ENCODE measurements at places on chromosomes 13 and 19.

DNA sequence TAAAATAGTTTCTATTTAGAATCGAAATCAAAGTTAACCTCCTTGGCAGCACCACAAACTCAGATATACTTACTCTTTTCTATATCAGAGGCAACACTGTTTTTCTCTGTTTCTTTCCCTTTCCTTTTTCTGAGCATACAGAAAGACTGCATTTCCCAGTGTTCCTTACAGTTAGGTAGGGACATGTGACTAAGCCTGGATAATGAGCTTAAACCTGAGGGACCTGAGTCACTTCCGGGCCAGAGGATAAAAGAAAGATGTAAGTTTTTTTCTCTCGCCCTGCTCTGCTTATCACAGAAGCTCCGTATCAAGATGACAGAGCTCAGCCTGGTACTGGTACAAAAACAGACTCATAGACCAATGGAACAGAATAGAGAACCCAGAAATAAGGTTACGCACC is 531.9 kb downstream of the KLF12 start:
- H3K4me3 ChIP-seq = no peak overlapping the region
- no peak overlapping the region for H3K27ac ChIP-seq
- no peak for DNase-seq

GRCh38 chr13:99289271-99289670 is 17.9 kb downstream of the GPR183 start:
- H3K27me3 ChIP-seq = no peaks in the 10 kb centered on the region
- no peaks in the 10 kb centered on the region for H3K4me1 ChIP-seq
- H3K4me3 ChIP-seq = no peak overlapping the region

DNA sequence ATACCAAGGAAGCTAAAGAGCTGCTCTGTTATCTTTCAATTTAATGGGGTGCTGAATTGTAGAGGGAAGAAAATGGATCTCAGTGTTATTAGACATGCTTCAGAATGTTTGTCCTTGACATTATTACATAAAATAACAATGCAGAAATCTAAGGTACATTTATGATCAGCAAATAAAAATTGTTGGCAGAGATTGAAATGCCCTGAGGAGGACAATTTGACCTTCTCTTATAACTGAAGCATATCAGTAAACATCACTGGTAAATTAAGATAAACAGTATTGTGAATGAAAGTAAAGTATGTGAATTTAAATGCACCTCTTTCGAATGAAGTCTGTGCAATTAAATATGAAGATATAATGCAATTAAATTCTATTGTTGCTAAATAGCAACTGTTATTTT is 1362.1 kb upstream of the ATXN8OS start:
- DNase-seq = no peak
- H3K4me3 ChIP-seq = no peak overlapping the region
- no peaks in the 10 kb centered on the region for H3K36me3 ChIP-seq
- no peaks in the 10 kb centered on the region for H3K27me3 ChIP-seq
- H3K27ac ChIP-seq = peak overlapping the region; percentile 75
- peaks cover 4% of the 10 kb centered on the region for H3K4me1 ChIP-seq

DNA sequence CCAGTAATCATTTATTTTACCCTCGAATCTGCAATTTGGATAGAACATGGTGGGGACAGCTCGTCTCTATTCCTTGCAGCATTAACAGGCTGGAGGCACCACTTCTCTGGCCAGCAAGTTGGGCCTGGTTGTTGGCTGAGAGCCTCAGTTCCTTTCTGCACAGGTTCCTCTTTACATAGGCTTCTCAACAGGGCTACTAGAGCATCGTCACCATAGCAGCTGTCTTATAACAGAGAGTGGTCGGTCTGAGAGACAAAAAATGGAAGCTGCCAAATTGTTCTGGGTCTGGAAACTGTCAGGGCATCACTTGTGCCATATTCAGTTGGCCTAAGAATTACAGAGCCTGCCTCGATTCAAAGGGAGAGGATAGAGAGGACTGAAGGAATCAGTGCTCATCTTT is 86.7 kb downstream of the DNAJC15 start:
- H3K4me1 ChIP-seq = no peaks in the 10 kb centered on the region
- DNase-seq = no peak
- H3K36me3 ChIP-seq = no peaks in the 10 kb centered on the region
- no peak overlapping the region for H3K27ac ChIP-seq
- H3K27me3 ChIP-seq = no peaks in the 10 kb centered on the region
- no peak overlapping the region for H3K4me3 ChIP-seq

DNA sequence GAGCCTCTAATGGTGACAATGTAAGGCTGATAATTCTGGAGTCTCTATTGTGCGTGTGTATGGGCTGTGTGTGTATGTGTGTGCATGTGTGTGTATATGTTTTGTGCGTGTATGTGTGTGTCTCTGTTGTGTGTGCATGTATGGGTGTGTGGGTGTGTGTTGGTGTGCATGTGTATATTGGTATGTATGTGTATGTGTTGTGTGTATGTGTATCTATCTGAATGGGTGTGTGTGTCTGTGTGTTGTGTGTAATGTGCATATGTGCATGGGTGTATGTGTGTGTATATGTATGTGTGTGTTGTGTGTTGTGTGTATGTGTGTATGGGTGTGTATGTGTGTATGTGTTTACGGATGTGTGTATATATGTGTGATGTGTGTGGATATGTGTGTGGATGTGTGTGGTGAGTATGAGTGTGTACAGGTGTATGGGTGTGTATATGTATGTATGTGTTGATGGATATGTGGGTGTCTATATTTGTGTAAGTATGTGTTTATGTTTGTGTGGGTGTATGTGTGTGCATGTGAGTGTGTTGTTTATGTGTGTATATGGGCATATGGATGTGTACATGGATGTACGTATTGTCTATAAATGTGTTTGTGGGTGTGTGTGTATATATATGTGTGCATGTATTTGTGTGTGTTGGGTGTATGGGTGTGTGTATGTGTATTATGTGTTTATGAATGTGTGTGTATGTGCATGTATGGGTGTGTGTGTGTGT is 366.7 kb downstream of the UQCRFS1 start:
- no peaks in the 10 kb centered on the region for H3K36me3 ChIP-seq
- H3K4me3 ChIP-seq = no peak overlapping the region
- H3K27me3 ChIP-seq = no peaks in the 10 kb centered on the region
- H3K27ac ChIP-seq = no peak overlapping the region
- H3K4me1 ChIP-seq = no peaks in the 10 kb centered on the region

DNA sequence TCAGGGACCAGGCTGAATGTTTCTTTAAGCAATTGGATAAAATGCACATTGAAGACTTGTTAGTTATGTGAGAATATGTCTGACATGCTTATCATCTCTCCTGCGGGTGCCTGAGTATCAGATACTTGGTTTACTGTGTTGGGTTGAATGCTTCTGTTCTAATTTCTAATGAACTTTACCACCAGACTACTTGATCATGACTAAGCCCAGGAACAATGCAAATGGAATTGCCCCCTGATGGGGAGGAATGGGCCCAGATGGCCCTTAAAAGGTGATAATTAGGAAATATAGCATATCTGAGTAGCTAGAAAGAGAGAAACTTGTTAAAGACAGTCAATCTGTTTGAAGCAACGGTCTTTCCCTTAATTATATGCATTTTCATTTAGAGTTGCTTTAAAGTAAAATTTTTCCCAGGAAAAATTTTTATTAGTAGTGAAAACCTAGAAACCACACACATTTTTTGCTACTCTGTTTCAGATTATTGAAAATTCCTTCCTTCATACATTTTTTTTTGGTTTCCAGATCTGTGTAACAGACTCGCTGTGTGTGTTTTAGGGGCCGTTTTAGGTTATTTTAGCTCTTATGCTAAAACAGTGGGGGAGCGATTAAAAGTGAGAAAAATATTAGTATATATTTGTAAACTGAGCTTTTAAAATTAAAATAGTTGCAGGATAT is 186.6 kb downstream of the TM9SF2 start:
- no peaks in the 10 kb centered on the region for H3K27me3 ChIP-seq
- DNase-seq = no peak
- no peaks in the 10 kb centered on the region for H3K36me3 ChIP-seq

DNA sequence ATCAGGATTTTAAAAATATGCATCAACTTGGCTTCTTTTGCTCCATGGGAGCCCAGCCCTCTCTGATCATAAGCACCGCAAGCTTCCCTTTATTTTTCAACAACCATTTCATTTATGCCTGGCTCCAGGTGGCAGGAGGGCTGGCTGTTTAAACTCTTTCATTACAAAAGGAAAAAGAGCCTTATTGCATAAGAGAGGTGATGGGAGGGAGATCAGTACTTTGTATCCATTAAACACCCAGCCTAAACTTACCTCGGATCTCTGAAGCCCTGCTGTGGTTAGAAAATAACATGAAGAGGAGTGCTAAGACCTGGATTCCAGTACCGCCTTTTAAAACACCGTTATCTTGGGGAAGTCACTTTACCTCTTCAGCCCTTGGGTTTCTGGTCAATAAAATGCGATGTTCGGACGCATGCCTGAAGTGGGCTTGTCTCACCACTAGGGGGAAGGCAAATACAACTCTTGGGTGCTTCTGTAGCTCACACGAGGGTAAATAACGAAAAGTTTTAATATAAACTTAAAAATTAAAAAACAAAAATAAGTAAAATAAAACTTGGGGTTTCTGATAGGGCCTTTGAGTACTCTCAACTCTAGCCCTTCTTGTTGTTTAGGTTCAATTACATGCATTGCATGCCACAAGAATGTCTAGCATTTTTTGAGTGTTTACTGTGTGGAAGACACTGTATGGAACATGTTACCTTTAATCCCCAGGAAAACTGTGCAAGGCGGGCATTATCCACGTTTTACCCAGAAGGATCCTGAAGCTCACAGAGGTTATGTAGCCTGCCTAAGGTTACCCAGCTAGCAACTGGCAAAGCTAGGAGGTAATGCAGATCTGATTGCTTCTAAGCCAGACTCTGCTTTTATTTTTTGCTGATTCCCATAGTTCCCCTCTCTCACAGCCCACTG is 240.3 kb downstream of the LMO7 start:
- no peak overlapping the region for H3K27ac ChIP-seq
- no peaks in the 10 kb centered on the region for H3K36me3 ChIP-seq
- no peak overlapping the region for H3K4me3 ChIP-seq
- H3K27me3 ChIP-seq = no peaks in the 10 kb centered on the region

DNA sequence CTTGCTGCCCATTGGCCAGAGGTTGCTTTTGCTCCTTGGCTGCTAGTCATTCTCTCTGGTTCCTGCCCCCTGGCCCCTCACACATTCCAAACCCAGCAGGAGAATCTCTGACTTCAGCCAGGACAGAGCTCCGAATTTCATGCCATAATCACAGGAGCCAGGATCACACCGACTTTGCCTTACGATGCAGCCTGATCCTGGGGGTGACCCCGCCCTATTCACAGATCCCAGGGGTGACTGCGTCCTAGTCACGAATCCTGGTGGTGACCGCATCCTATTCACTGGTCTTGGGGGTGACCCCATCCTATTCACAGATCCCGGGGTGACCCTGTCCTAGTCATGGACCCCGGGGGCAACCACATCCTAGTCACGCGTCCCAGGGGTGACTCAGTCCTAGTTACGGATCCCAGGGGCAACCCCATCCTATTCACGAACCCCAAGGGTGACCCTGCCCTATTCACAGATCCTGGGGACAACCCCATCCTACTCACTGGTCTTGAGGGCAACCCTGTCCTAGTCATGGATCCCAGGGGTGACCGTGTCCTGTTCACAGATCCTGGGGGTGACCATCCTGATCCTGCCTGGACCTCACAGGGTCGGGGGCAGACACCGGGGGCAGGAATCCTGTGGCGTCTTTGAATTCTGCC is 7.4 kb upstream of the TEX29 start:
- no peaks in the 10 kb centered on the region for H3K36me3 ChIP-seq
- H3K27me3 ChIP-seq = no peaks in the 10 kb centered on the region
- no peaks in the 10 kb centered on the region for H3K4me1 ChIP-seq
- DNase-seq = no peak

DNA sequence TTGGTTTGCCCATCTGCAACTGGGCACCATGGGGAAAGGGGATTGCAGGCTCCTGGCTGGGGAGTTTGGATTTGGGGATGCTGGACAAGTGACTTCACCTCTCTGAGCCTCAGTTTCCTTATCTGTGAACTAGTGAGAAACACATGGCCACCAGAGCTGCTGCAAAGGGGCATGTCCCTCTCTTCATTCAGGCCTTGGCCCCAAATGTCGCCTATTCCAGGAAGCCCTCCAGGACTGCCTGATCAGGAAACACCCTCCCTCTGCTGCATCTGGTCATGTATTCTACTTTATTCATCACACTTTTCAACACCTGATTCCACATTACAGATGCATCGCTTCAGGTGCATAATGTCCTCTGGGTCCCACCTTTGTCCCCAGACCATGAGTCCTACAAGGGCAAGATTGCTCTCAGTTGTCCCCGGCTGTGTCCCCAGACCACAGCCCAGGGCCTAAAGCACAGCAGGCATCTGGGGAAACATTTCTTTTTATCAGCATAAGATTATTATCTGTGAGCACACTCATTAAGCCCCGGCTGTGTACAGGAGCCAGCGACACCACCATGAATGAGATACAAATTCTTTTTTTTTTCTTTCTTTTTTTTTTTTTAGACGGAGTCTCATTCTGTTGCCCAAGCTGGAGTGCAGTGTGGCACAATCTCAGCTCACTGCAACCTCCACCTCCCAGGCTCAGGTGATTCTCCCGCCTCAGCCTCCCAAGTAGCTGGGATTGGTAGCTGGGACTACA is 37.5 kb downstream of the ARRDC2 start:
- no peaks in the 10 kb centered on the region for H3K36me3 ChIP-seq
- H3K27ac ChIP-seq = peak overlapping the region; percentile 77
- H3K4me1 ChIP-seq = peaks cover 21% of the 10 kb centered on the region
- DNase-seq = no peak
- no peaks in the 10 kb centered on the region for H3K27me3 ChIP-seq
- peak overlapping the region; percentile 30 for H3K4me3 ChIP-seq

GRCh38 chr13:77358001-77358400 is 31.1 kb upstream of the MYCBP2 start:
- H3K4me3 ChIP-seq = no peak overlapping the region
- no peaks in the 10 kb centered on the region for H3K36me3 ChIP-seq
- no peaks in the 10 kb centered on the region for H3K27me3 ChIP-seq
- no peak for DNase-seq
- no peak overlapping the region for H3K27ac ChIP-seq

DNA sequence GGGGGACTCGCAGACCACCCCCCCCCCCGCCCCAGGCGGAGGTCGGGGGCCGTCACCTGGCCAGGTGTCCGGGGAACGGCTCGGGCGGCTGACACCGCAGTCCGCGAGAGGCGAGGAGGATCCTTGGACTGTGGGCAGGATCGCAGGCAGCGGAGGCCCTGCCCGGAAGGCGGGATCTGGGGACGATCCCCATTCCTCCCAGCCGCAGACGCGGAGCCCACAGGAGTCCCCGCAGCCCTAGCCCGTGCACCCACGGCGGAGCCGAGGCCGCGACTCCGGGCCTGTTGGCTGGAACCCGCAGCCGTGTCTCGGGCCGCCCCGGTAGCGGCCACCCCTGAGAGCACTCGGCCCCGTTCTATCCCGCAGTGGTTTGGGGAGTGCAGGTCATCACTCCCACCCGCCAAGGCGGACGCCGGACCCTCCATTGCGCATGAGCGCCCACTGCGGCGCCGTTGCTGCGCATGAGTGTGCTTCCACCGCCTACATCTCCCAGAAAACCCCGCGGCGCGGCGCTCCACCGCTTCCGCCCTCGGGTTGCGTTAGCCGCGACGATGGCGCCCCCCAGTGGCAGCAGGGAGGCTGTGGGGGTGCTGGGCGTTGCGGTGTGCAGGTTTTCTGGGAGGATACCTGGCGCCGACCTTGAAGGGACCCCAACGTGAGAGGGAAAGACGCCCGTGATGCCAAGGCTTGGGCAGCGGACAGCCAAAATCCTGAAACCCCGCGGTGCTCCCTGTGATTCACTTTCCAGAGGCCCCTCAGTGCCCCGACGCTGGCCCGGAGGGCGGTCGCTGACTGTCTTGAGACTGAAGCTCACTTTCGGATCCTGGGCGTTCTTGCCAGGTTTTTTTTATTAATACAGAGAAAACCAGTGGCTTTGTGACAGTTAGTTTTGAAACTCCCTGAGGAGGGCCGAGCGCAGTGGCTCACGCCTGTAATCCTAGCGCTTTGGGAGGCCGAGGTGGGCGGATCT is 4.4 kb upstream of the ZNF329 start:
- H3K36me3 ChIP-seq = no peaks in the 10 kb centered on the region
- no peaks in the 10 kb centered on the region for H3K4me1 ChIP-seq
- peak; percentile 10 for DNase-seq
- H3K4me3 ChIP-seq = peak overlapping the region; percentile 53
